ENCODE measurements at places on chromosomes 11 and 22.

DNA sequence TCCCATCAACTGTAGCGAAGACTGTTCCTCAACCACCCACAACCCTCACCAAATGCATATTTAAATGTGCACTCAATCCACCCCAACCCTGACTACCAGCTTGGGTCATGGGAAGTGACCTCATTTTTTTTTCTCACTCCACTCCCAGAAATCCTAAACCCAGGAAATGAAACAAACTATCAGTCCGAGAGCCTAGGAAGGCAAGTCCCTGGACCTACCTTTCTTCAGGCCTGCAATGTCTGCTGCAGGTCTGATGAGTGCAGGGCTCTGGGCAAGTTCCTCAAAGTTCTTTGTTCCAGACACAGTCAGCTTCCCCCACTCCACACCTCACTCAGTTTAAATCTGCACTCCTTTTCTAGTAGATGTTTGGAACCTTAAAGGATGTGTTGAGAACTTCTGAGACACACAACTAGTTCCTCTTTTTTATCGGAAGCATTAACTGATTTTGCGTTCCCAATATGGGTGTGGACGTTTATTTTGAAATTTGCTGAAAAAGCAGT is at the start of gene MS4A4E:
MS4A4E (minus strand) TSS at position 398 of the 500 bp plus-strand sequence. CDS start 13,082 bp downstream, outside the sequence.
- no peak for DNase-seq

GRCh38 chr22:19530751-19531150 is 6.5 kb upstream of the CLDN5 start:
- no peak for DNase-seq

DNA sequence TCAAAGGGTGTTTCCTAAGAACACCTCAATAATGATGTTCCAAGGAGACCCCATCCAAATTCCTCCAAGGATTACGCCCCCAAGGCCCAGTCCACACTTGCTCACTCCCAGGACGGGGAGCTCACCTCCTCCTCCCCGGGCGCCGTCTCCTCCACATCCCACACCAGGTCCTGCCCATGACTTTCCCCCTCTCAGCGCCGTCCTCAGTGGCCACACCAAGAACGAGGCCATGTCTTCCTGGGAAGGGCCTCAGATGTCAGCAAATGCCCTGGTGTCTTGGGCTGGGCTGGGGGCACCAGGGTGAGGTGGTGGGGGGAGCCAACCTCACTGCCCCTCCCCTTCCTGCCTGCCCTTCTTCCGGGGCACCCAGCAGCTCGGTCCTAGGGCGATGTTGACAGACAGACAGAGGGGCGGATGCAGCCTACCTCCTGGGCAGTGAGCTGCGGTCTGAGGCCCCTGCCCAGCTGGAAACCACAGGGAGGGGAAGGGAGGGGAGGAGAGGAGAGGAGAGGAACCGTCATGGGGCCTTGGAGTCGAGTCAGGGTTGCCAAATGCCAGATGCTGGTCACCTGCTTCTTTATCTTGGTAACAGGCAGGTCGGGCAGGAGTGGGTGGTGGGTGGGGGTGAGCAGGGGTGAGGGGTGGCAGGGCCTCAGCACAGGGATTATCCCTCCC is at the start of the genes C11orf21 and TSPAN32:
C11orf21 (minus strand) TSS at position 288 of the 675 bp plus-strand sequence; CDS start at position 178, 110 bp downstream.
TSPAN32 (plus strand) TSS at position 383 of the 675 bp plus-strand sequence; CDS start at position 520, 137 bp downstream.
- no peak for DNase-seq

DNA sequence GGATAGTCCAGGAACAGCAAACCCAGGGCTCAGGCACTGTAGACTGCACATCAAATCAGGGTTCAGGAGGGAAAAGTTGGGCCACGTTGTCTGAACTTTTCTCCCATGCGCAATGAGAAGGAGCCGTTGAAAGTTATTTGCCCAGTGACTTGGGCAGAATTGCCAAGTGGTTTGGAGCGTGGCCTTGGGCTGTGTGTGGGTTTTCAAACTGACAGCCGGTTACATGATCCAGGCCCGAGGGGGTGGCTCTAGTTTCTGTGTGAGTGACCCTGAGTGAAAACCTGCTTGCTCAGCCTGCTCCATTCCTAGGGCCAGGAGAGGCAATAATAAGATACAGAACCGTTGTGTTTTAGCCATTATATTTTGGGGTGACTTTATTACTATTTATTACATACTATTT is 20.3 kb downstream of the MB start:
- no peak for DNase-seq

GRCh38 chr22:49738006-49738405 is 89.7 kb downstream of the BRD1 start:
- no peak for DNase-seq

DNA sequence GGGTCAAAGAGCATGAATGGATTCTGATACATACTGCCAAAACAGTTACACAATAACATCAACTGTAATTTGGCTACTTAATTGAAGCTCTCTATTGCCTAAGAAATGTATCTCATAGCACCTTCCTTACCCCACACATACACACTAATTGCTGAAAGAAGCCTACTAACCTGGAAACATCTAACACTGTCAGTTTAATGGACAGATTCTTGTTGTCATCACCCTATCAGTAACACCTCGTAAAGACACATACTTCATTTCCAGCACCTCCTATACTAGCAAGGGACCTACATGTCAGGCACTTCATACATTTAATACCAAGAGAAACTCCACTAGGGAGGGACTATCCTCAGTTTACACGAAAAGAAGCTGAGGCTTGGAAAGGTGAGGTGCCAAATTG is 9.9 kb downstream of the NAP1L4 start:
- DNase-seq = no peak

- no peak for DNase-seq
Measured at GRCh38 chr11:116707161-116707629, 65.6 kb downstream of the BUD13 start.

DNA sequence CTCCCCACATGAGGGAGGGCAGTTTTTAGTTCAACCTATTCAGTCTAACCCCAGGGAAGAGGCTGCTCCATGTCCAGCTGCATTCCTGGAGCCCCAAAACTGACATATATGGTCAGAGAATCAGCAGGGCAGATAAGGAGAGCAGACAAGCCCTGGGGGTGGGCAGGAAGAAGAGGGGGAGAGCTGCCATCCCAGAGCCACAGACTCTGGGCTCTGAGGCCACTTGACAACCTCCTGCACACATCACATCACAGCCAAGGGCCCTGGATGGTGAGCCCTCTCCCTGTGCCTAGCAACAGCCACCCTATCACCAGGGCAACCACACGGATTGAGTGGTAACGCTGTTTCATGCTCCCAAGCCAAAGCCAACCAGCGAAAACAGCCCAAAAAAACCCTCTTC is 3.1 kb downstream of the ARHGAP1 start:
- DNase-seq = no peak

GRCh38 chr11:119935349-119935925 is 202.5 kb downstream of the TRIM29 start:
- DNase-seq = no peak

All from fibroblast of skin of left quadriceps (primary cell).